Mesothelial cell of epicardium (in vitro differentiated cells): ENCODE measurements at places on chromosomes 12 and 14. TPM values are rescaled to one million over a fixed set of nuclear protein-coding genes. Genes with fewer than 3 reads are reported as not detected.

- DNase-seq = no peak
- peaks cover 10% of the 10 kb centered on the region for H3K36me3 ChIP-seq
- peaks cover 12% of the 10 kb centered on the region for H3K27me3 ChIP-seq
- peaks cover 19% of the 10 kb centered on the region for H3K4me1 ChIP-seq
- peak overlapping the region; percentile 95 for H3K4me3 ChIP-seq
These were observed 1.4 kb upstream of the PWP1 start for GRCh38 chr12:107684029-107684795.

- H3K4me3 ChIP-seq = no peak overlapping the region
- H3K36me3 ChIP-seq = peaks cover 3% of the 10 kb centered on the region
- no peaks in the 10 kb centered on the region for H3K27me3 ChIP-seq
- H3K4me1 ChIP-seq = peaks cover 2% of the 10 kb centered on the region
- no peak overlapping the region for H3K27ac ChIP-seq
These were observed 13.9 kb downstream of the SYT1 start for GRCh38 chr12:78878459-78878858.

GRCh38 chr12:4308334-4308950 lies 12.6 kb upstream of the TIGAR start:
- H3K4me1 ChIP-seq = peaks cover 30% of the 10 kb centered on the region
- peak overlapping the region; percentile 99 for H3K27ac ChIP-seq
- peak; percentile 51 for DNase-seq
- peaks cover 6% of the 10 kb centered on the region for H3K36me3 ChIP-seq

GRCh38 chr12:100539202-100539601 lies 34.3 kb upstream of the GAS2L3 start:
- H3K27ac ChIP-seq = no peak overlapping the region
- peak; percentile 80 for DNase-seq
- peaks cover 9% of the 10 kb centered on the region for H3K27me3 ChIP-seq

DNA sequence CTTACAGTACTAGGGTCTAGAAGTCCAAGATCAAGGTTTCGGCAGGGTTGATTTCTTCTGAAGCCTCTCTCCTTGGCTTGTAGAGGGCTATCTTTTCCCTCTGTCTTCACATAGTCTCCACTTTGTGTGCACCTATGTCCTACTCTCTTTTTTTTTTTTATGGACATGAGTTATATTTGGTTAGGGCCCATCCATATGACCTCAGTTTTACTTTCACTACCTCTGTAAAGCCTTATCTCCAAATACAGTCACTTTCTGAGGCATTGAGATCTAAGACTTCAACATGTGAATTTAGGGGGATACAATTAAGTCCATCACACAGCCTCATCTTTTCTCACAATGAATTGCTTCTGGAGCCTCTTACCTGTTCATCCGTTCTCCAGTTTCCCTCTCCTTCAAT lies 5.9 kb upstream of the SPTB start:
- H3K4me3 ChIP-seq = no peak overlapping the region
- peaks cover 4% of the 10 kb centered on the region for H3K4me1 ChIP-seq
- no peak overlapping the region for H3K27ac ChIP-seq
- no peak for DNase-seq
- peaks cover 61% of the 10 kb centered on the region for H3K27me3 ChIP-seq

DNA sequence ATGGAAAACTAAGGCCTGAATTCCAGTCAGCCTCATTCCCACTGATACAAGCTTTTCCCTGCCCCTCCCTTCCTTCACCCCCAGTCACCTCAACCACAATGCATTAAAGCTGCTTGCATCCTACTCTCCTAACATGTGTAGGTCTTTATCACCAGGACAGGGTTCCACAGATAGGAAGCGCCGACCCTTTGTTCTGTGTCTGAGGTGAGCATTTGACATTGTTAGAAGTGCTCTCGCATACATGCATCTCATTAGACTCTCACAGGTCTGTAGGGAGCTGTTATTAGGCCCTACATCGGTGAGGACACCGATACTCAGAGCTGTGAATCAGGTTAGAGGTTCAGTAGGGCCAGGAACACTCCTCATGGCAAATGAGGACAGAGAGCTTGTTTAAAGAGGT lies 13.2 kb upstream of the EDDM3A start:
- H3K4me1 ChIP-seq = peaks cover 7% of the 10 kb centered on the region
- no peaks in the 10 kb centered on the region for H3K36me3 ChIP-seq
- DNase-seq = no peak
- no peak overlapping the region for H3K27ac ChIP-seq
- peaks cover 1% of the 10 kb centered on the region for H3K27me3 ChIP-seq

DNA sequence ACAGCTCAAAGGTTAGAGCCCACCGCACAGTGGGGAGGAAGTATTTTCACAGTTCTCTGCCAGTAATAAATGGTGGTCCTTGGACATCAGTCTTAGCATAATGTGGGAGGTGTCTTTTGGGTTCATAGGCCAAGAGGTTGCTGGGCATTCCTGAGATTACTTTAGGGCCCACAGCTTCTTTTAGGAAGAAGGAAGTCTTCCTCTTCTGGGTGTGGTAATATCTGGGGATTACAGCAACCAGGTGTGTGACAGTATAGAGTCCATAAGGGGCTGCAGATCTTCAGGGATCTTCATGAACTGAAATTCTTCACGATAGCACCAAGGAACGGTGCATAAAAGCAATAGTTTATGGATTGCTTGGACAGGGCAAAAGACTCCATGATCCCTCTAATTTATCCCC lies 56.2 kb upstream of the PTGR2 start:
- H3K4me3 ChIP-seq = no peak overlapping the region
- DNase-seq = no peak
- no peaks in the 10 kb centered on the region for H3K27me3 ChIP-seq
- peaks cover 23% of the 10 kb centered on the region for H3K4me1 ChIP-seq

DNA sequence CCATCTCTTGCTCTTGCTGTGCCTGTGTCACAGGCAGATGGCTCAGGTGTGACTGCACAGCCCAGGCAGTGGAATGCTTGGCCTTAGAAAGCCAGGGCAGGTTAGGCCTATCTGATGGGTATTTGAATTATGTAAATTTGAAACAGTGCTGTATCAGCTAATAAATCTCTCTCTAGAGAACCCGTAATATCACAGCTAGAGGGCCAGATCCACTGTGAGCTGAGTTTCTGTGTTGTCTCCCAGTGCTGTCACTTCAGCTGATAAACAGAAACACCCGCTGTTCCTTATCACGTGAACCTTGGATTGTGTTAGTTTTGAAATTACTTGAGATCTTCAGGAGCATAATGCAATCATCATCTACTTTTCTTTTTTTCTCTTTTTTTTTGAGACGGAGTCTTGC lies 21.5 kb upstream of the ALDH2 start:
- no peak overlapping the region for H3K4me3 ChIP-seq
- H3K27me3 ChIP-seq = no peaks in the 10 kb centered on the region
- H3K36me3 ChIP-seq = peaks cover 28% of the 10 kb centered on the region
- H3K4me1 ChIP-seq = peaks cover 16% of the 10 kb centered on the region
- no peak overlapping the region for H3K27ac ChIP-seq

DNA sequence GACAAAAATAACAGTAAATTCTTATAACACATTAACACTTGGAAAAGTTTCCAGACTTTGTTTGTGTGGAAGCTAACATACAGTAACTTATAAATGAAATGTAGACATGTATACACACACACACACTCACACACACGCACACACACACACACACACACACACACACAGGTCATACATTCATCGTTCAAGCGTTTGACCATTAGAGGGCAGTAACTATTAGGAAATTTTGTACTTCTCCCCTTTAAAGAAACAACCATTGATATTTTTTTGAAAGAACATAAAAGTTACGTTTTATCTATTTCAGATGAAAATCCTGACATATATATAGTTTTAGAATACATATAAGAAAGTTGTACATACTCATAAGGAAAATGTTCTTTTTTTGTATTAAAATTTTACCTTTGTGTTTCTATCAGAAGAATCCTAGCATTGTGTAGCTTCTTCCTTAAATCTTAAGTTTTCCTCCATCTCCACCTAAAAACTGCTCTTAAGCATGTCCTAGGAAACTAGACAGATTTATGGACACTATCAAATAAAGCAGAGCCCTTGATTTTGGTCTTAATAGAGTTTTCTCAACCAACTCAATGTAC lies 29.0 kb downstream of the PTPRQ start:
- H3K4me3 ChIP-seq = no peak overlapping the region
- H3K4me1 ChIP-seq = peaks cover 5% of the 10 kb centered on the region
- H3K27me3 ChIP-seq = no peaks in the 10 kb centered on the region
- H3K36me3 ChIP-seq = peaks cover 8% of the 10 kb centered on the region

DNA sequence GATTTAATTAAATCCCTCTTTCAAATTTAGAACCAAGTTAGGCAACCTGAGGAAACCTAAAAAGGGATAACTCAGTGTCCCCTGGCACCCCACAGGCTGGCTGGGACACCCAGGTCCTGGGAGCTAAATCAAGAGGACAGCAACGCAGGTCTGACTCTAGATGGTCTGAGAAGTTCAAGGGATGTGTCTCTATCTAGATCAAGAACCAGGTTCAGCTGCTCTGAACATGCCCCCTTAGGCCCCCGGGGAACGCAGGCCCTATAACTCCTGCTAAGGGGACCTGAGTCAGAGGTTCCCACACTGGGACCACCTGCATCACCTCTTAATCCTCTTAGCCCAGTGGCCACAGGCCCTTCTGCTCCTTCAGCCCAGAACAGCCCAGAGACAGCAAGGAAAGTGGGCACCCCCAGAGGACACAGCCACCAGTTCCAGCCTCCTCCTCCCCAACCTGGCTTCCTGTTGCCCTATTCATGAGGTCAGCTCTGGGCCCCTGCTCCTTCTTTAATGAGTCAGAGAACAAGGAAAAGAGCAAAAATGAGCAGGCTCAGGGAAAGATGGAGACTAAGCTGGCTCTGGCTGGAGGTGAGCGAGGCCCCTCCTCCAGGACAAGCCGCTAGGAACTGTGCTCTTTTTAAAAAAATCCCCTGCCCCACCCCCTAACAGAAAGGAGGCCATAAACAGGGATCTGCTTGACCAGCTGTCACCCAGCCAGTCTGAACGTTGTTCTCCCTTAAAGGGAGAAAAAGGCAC lies 10.8 kb downstream of the PITPNM2 start:
- no peak overlapping the region for H3K4me3 ChIP-seq
- no peaks in the 10 kb centered on the region for H3K27me3 ChIP-seq
- H3K4me1 ChIP-seq = peaks cover 34% of the 10 kb centered on the region
- peaks cover 5% of the 10 kb centered on the region for H3K36me3 ChIP-seq
- DNase-seq = no peak

- H3K4me3 ChIP-seq = no peak overlapping the region
These were observed 201.0 kb upstream of the DIO3 start for GRCh38 chr14:101360054-101360911.

- no peaks in the 10 kb centered on the region for H3K27me3 ChIP-seq
- H3K4me1 ChIP-seq = no peaks in the 10 kb centered on the region
- no peak overlapping the region for H3K4me3 ChIP-seq
- H3K36me3 ChIP-seq = peaks cover 2% of the 10 kb centered on the region
- DNase-seq = no peak
These were observed 17.8 kb downstream of the EFCAB11 start for GRCh38 chr14:89936654-89937185.

- peaks cover 42% of the 10 kb centered on the region for H3K36me3 ChIP-seq
- no peak overlapping the region for H3K4me3 ChIP-seq
These were observed 16.4 kb downstream of the FOXJ2 start for GRCh38 chr12:8048906-8049305.

DNA sequence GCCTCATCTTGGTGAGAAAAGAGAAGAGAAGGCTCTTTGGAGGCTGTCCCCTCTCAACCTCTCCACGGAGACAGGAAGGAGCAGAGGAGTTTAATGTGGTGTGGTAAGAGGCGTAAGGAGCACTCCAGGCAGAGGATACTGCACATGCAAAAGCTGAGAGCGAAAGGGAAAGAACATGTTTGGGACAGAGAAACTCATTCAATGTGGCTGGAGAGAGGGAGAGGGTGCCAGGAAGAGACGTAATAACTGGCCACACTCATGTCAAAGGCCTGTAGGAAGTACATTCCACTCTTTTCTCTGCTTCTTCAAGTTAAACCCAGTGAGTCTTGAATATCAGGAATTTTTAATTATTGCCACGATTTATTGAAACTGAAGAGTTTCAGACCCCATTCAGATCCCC lies 12.0 kb downstream of the VDR start:
- no peaks in the 10 kb centered on the region for H3K27me3 ChIP-seq
- H3K4me3 ChIP-seq = no peak overlapping the region
- H3K36me3 ChIP-seq = no peaks in the 10 kb centered on the region
- H3K27ac ChIP-seq = no peak overlapping the region
- no peaks in the 10 kb centered on the region for H3K4me1 ChIP-seq
- no peak for DNase-seq

DNA sequence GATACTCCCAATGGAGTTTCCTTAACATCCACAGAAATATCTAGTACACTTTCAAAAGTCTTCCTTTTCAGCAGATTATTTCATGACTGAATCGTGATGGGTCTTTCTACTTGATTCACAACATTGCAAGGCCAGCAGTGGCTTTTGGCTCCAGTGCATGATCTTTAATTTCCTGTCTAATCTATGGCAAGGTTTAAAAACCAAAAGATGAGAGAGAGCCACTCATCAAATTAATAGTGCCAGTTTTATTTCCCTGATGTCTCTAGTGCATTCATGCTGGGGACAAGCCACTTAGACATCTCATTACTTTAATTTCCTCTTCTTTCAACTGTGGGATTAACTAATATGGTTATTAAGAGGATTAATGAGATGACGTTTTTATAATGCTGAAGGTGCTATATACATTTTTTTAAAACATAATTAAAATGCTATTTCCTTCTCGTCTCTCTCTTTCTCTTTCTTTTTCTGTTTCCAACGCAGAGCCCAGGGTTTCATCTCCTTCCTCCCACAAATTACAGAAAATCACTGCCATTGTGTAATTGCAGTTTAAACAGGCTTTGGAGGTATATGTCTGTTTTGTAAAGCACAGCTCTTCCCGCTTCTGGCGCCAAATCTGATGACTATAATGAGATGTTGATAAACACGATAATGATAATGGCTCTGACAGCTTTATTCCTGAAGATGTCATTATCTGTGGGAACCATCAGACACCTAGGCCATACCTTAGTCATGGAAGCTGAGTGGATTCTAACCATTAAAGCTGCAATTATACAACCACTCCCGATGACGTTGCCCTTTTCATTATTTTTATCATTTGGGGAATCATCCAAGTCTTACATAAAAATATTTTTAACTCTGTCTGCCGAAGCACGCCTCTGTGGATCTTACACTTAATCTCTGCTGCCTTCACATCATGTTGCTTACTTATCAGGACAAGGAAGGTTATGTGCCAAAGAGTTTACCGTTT lies 103.1 kb upstream of the PPM1H start:
- peaks cover 6% of the 10 kb centered on the region for H3K4me1 ChIP-seq
- H3K27ac ChIP-seq = no peak overlapping the region
- no peak for DNase-seq
- H3K27me3 ChIP-seq = no peaks in the 10 kb centered on the region
- H3K36me3 ChIP-seq = no peaks in the 10 kb centered on the region

Gene ERP27
- total RNA-seq = 55.2 to 60.4 TPM (median 58.1 TPM) in 3 replicates

Gene IL22
- not detected in 3 replicates for total RNA-seq

Gene KRT2
- total RNA-seq = not detected in 3 replicates

Gene VSIG10
- 18.4 to 23.1 TPM (median 22.0 TPM) in 3 replicates for total RNA-seq

Gene PLD4
- 0.58 to 0.78 TPM (median 0.75 TPM) in 3 replicates for total RNA-seq

Gene ABCD2
- total RNA-seq = 0.29 to 0.41 TPM (median 0.34 TPM) in 3 replicates

Gene STAB2
- total RNA-seq = not detected in 3 replicates

Gene GXYLT1
- total RNA-seq = 36.3 to 39.8 TPM (median 38.1 TPM) in 3 replicates

Gene CCDC92
- total RNA-seq = 51.9 to 55.1 TPM (median 52.4 TPM) in 3 replicates
